ENCODE measurements at places on chromosomes 4 and X.

DNA sequence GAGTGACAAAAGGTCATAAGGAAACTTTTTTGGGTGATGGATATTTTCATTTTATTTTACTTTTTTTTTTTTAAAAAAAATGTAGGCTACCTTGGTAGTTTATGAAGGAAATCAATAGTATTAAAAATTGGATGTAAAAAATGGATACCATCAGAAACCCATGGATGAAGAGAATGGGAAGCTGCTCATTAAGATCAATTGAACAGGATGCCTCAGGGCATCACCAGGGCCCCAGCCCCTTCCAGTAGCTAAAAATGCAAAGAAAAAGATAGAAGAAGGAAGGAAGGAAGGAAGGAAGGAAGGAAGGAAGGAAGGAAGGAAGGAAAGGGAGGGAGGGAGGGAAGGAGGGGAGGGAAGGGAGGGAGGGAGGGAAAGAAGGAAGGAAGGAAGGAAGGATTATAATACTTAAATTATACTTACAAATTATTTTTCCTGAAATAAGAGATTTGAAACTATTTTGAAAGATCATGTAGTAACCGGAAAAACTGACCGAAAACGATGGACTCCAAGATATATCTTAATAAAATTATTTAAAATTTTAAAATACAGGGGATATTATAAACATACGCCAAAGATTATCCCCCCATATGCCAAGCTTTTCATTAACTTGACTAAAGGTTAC lies 24.1 kb downstream of the OSTC start:
- DNase-seq = no peak

DNA sequence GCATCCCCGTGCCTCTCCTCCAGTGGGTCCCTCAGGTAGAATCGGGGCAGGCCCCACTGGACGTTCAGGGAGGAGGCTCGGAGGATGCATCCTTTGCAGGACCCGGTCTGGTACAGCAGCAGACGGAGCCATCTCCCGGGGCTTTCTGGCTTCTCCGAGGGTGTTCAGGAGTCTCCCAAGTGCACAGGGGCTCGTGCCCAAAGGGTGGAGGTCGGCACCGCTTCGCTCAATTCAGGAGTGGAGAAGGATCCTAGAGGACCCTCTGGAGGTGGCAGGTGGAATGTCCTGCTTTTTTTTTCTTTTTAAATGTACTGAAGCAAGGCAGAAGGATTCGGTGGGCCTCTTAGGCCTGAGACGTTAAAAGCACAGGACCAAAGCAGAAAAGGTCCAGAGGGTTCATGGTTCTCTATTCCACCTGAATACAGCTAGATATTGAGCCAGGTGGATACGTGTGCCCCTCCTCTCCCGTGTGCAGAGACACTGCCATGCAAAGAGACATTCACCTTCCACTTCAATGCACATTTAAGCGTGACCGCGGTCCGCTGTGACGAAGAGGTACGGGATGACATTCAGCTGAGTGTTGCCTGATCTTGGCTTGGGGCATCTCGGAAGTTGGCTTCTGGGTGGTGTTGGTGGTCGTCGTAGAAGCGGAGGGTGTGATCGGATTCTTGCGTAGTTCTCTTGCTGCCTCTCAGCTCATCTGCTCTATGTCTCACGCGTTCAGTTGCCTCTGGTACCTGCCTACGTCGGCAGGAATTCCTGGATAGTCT lies 281.2 kb upstream of the AGTR2 start:
- no peak for DNase-seq

DNA sequence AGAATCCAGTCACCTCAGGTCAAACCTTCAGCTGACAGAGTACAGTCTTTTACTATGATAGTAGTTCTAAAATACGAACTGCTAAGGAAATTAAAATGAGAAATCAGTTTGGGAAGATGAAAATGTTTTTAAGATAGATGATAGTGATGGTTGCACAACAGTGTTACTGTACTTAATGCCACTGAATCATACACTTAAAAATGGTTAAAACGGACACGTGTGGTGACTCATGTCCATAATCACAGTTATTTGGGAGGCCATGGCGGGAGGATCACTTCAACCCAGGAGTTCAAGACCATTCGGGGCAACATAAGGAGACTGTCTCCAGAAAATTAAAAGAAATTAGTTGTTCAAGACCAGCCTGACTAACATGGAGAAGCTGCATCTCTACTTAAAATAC lies 41.4 kb downstream of the ABHD18 start:
- DNase-seq = no peak

- no peak for DNase-seq
Measured at GRCh38 chr4:6680372-6681034, 13.2 kb upstream of the S100P start.

DNA sequence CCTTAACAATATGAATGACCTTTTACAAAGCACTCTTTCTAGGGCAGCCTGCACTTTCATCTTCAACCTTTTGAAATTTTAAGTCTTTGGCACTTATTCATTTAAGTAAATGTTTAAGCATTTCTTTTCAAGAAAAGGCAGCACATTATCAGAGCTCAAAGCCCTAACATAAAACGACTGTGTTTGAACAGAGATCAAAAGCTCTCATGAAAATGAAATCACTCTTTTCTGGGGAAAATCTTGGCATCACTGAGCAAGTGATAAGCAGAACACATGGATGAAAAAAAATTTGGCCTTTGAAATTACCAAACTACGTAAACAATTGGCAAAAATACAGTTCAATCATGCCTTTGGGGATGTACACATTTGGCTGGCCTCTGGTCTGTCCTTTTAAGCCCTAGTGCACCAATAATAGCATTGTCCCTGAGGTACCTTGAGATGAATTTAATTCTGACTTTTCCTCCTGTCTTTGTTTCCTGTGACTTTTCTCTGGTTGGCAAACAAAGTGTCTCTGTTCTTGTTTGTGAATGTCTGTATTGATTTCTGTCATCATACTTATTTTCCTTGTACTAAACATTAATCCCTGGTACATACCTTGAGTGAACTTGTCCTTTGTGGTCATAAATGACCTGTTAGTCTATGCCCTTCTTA lies 12.9 kb upstream of the ODAM start:
- no peak for DNase-seq

DNA sequence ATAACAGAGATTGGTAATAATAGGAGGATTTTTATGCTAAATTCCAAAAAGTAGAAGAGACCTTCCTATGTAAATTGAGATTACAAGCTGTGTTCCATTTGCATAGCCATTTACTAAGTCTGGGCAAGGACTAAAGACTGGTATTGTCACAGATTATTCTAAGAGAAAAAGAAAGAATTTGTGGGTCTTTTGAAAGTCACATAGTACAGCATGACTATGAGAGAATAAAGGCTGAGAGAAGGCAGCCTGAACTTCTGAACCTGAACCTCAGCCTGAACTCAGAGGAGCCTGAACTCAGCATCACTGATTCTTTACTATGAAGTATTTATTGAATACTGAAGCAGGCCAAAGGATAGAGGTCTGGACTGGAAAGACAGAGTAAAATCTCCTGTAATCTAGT lies 297.5 kb downstream of the STPG2 start:
- no peak for DNase-seq

DNA sequence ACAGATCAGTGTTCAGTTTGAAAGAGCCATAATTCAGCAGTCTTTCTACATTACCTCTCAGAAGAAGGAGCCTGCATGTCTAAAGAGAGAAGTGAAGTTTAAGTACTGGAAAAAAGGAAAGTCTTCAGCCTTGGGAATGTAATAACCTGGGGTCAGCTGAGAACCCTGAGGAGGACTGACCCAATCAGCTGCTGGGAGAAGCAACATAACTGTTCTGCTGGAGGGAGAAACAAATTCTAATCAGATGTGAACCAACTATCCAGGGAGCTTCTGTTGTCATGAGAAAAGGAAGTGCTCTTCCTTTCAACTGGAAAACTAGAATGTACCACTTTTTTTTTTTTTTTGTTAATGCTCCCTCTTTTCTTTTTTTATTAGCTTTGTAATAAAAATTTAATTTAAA lies 64.5 kb upstream of the PDE5A start:
- DNase-seq = no peak

DNA sequence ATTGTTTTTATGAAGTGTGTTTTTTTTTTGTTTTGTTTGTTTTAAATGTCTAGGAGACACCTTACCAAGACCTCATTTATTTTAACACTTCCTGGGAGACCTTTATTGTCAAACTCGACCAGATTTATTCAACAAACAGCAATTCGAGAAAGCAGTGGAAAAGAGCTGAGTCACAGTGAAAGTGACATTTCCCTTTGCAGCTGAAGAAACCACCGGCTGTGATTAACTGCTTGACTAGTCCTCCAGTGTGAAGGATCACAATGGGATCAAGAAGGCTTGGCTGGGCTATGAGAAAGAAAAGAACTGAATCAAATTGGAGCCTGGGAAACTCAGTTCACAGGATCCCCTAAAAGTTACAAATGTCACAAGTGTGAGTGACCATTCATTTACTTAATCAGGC lies 11.9 kb upstream of the ADH7 start:
- DNase-seq = no peak

DNA sequence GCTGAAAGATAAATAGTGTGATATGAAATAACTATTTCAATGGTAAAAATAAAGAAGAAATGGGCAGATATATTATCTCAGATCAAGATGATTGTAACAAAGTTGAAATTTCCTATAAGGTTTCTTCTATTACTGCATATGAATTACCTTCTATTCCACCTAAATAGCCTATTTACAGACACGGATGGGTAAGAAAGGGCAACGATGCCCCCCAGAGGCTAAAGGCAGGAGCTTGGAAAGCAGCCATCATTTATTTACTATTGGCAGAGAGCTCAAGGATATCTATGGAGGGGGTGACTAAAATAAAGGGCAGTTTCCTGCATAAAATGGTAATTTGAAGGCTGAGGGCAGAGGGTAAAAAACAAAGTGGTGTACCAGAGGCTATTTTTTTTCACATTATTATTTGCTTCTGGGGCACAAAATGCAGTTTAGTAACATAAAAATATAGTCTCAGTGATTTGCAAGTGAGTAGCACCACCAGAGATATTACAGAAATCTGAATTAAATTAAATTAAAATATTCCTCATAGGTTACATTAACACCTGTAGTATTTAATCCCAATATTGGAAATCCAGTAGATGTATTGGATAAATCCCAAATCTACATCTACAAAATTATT lies 123.1 kb downstream of the BTC start:
- no peak for DNase-seq

DNA sequence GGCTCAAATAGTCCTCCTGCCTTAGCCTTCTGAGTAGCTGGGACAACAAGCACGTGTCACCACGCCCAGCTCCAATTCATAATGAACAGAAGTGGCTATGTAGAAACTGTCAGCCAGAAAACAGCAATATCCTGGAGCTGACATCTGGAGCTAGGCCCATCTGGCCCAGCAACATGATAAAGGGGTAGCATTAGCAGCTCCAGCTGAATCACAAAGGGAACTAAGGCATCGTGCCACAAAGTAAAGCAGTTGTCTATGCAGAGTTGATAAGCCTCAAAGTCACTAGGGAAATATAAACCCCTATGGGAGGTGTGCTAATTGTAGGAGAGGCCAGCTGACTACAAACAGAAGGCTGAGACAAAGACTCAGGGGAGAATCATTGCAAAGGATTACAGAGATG lies 270.5 kb upstream of the GPC4 start:
- DNase-seq = no peak

GRCh38 chr4:41281038-41281634 lies 24.4 kb downstream of the UCHL1 start:
- no peak for DNase-seq

- no peak for DNase-seq
Measured at GRCh38 chr4:31667686-31668085, 947.5 kb downstream of the PCDH7 start.

Data from stimulated activated CD8-positive, alpha-beta memory T cell treated with anti-CD3 and anti-CD28 coated beads, Interleukin-15, amount 100 ng/mL, for 4 hours (primary cell).